Mammary epithelial cell (primary cell): ENCODE measurements at places on chromosomes 5 and 9.

GRCh38 chr9:112078432-112078831 lies 96.7 kb downstream of the SUSD1 start:
- DNase-seq = no peak

- DNase-seq = no peak
Measured at GRCh38 chr5:123115020-123115419, 26.0 kb downstream of the PRDM6 start.

- DNase-seq = no peak
Measured at GRCh38 chr5:67530609-67531255, 334.1 kb upstream of the CD180 start.

GRCh38 chr5:72064801-72065570 lies 42.3 kb upstream of the MAP1B start:
- no peak for DNase-seq

DNA sequence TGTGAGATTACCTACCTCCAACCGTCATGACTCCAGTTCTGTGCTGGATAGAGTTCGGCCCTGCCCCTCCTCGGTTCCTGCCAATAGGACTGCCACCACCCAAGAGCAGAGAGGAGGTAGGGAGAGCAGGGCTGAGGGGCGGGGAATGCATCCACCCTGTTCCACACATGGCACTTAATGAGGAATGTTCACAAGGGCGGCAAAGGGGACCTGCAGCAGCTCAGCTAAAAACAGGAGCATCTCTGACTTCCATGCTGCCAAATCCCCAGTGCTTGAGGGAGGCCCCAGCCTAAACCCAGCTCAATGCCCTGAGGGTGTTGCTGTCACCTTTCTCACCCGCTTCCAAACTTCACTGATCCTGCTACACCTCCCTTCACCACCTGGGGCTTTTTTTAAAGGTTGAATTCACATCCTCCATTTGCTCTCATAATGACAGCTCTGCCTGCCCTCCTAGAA lies 7.8 kb upstream of the DELE1 start:
- no peak for DNase-seq

DNA sequence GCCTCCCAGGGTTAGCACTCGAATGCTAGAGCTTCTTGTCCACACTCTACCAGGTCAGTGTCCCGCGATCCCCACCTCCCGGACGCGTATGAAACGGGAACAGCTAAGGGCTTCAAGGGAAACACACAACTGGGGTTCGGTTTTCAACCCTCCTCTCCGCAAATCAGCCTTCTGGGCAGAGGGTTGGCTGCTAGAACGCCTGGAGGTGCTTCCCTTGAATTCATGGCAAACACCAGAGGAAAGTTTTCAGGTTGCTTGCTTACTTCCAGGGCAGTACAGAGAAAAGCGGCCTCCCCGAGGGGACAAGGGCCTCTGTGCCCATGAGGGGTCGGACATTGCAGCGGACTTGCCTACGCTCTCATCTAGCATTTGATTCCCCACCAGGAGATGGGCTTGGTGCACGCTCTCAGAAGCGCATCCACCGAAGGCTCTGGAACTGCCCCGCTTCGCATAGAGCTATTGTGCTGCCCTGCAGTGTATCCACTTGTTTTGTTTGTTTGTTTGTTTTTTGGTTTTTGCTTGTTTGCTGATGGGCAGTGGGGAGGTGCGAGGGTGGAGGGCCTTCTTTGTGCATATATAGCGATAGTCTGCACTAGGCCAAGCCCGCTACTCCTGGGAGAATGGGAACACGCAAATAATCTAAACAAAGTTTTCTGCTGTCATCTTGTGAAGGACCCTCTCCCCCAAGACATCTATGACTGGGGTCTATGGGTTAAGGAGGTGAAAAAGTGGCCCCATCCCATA lies 1.3 kb upstream of the DMRT3 start:
- DNase-seq = no peak

GRCh38 chr9:5231212-5231611 lies at the start of gene INSL4:
TSS of gene INSL4 (plus strand) at chr9:5231419. CDS start at chr9:5231524, 105 bp downstream.
- peak; percentile 40 for DNase-seq

DNA sequence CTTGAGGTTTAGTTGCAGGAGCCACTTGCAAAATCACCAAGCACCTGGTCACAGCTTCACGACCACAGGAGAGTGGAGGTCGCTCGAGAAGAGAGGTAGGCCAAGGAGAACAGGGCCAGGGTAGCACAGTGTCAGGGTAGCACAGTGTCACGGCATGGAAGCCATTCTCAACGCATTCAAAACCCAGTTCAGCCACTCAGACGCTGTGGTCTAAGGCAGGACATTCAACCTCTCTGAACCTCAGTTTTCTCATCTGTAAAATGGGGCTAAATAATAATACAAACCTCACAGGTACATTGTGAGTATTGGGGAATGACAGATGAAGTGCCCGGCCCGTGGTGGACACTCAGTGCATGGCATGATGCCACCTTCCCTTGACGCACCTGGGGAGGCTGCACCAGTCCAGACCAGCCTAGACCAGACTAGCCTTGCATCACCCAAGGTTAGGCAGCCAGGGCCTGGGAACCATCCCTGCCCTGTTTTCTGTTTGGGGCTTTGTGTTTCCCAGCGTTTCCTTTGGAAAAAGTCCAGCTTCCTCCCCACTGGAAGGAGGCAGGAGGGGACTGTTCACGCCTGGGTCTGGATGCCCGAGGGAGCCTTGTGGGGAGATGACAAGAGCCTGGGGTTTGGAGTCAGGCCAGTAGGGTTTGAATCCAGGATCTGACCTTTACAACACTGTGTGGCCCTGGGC lies 7.8 kb upstream of the LMX1B start:
- DNase-seq = peak; percentile 92
